Right lobe of liver (tissue), 6 donors: ENCODE measurements at places on chromosomes 12 and 14.

- no peak for DNase-seq
Measured at GRCh38 chr12:22286569-22286968, 47.9 kb downstream of the ST8SIA1 start.

- DNase-seq: no peak
Measured at GRCh38 chr12:126534942-126535341, 1469.7 kb downstream of the AACS start.

- DNase-seq: peak; percentile 87
Measured at GRCh38 chr14:102437997-102438915, 71.3 kb downstream of the ANKRD9 start.

DNA sequence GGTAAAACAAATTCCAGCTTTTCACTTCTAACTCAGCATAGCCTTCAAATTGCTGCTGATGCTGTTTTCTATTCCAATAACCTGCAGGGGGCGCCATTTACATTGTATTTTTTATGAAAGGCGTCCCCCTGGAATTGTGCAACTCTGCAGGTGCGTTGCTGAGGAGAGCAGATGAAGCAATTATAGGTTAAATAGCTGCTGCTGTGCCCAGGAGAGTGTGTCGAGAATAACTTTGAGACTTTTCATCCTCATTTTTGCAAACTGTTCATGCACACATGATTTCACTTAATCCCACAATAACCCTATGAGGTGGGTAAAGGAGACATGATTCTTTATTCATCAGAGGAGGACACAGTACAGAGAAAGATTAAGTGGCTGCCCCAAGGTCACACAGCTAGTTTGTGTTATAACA, 75.7 kb downstream of the MYRFL start:
- peak; percentile 58 for DNase-seq

DNA sequence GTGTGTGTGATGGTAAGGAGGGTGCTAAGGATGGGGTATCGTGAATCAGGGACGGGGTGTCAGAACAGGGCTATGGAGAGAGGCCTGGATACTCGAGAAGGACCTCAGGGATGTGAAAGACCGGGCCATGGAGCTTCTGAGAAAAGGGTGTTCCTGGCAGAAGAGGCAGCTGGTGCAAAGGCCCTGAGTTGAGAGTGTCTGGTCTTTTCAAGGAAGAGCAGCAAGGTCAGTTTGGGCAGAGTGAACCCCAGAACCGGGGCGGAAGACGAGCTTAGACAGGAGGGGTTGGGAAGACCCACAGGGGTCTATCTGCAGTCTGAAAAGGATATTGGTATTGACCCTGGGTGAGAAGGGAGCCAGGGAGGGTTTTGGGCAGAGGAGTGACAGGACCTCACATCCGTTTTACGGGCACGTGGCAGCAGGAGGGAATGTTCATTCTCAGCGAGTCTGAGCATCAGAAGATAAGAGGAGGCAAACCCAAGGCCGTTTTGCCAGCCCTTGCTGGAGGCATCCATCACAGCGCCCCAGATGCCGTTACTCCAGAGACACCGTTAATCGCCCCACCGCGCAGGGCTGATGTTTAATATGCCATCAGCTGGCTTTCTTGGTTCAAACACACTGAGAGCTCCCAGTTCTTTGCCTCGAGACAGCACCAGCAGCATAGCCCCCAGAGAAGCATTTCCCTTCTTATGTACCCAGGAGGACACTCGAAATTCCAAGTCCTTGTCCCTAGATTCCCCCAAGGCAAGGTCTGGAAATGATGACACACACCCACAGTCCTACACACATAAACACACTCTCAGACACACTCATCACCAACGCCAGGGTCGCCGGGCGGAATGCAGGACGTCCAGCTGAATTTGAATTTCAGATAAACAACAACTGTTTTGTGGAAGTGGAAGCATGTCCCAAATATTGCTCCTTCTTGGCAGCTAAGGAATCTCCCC, 41.4 kb upstream of the EML1 start:
- peak; percentile 22 for DNase-seq

DNA sequence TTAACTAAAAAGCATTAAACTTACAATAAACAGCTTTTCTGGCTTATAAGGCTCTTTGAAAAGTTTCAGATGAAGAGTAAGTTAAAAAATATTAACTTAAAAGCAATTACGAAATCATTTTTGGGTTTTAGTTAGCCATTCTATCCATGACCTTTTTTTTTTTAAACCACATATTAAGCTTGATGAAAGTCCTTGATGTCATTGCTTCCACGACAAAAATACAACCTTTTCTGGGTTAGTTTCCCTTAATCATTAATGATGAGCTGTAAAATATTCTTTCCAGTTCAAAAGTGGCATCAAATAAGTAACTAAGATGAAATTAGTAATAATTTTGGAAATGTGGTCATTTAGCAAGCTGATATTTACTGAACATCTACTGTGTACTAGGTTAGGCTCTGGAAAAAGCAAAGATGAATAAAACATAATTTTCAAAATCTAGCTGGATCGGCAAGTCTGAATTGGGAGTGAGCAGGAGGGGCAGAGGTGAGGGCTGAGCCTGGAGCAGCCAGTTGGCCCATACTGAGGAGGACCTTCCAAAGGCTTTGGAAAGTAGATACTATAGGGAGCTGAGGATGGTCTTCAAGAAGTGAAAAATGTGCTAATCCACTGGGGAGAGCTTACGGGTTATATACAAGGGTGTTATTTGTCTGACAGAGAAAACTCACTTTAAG, 345.2 kb downstream of the ZFP36L1 start:
- DNase-seq: no peak

DNA sequence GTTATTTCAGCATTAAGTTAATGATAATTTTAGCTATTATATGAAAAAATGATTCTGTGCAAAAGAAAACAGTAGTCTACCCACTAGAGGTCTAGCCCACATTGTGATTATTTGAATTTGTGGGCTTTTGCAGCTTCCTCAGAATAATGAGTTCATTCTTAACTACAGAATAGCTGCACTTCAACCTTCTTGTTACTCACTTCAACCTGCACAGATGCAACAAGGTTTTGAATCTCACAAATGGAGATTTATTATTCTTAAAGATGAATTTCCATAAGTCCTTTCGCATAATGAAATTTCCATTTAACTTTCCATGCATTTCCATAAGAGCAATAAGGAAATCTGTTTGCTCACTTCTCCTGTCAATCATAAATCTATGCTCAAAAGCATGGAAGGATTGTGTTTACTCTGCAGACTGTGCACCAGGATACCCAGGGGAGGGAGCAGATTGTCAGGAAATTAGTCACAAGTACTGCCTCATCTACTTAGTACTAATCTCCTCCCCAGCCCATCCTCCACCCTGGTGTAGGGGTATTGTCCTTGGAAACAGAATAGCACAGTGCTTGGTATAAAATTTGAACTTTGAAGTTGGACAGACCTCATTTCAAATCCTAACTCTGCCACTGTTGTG, 24.1 kb downstream of the PTGER2 start:
- no peak for DNase-seq

DNA sequence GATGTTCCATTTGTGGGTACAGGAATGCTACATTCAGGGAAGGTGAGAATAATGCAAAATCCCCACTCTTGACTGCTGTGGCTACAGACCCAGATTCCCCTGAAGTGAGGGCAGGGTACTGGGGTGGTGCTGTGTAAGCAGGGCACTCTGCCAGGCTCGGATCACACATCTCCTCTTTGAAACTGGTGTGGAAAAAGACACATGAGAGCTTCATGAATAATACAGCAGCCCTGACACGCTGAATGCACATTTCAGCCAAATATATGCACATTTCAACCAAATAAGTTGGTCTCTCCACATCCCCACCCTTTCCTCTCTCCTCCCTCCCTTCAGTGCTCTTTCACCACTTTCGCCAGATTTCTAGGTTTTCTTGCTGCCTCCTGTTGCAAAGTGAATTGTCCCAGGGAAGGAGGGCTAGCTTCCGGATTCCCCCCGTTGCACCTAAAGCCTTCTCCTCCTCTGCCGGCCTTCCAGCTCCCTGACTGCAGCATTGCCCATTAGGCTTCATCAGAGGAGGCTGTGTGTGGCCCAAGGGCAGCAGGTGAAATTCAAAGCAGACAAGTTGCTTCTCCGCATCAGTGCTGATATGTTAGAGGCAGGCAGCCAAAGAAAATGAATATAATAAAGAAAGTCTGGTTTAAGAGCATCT, 118.2 kb upstream of the TMCC3 start:
- no peak for DNase-seq

GRCh38 chr12:28065889-28066630, 93.5 kb upstream of the PTHLH start:
- no peak for DNase-seq

DNA sequence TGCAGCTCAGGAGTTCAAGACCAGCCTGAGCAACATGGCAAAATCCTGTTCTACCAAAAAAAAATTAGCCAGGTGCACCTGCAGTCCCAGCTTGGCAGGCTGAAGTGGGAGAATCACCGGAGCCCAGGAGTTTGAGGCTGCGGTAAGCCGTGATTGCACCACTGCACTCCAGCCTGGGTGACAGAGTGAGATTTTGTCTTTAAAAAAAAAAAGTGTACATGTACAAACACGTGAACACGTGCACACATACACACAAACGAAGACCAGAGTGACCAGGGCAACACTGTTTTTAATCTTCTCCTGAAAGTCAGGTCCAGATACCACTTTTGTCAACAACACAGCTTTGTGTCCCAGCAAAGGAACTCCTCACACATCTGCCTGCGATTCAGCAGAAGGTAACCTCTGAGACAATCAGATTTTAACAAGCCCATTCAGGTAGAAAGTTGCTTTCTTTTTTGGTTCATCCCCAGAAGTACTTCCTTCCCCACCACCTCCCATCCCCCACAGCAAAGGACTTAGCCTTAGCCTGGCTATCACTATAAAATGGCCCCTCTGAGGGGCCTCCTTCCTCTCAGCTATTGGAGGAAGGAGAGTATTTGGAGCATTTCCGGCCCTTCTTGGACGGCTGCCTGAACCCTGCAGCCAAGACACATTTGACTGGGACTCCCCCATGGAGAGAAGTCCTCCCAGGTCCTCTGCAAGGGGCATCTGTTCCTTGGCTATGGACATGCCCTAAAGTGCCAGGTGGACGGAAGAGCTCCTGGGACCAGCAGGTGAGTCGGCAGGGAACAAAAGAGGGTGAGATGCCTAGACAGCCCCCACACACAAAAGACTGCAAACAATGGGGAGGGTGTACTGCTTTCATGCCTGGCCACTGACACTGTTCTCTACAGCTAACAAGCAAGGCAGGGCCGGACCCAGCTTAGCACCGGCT, 9.8 kb downstream of the CTDSP2 start:
- DNase-seq: peak; percentile 68

DNA sequence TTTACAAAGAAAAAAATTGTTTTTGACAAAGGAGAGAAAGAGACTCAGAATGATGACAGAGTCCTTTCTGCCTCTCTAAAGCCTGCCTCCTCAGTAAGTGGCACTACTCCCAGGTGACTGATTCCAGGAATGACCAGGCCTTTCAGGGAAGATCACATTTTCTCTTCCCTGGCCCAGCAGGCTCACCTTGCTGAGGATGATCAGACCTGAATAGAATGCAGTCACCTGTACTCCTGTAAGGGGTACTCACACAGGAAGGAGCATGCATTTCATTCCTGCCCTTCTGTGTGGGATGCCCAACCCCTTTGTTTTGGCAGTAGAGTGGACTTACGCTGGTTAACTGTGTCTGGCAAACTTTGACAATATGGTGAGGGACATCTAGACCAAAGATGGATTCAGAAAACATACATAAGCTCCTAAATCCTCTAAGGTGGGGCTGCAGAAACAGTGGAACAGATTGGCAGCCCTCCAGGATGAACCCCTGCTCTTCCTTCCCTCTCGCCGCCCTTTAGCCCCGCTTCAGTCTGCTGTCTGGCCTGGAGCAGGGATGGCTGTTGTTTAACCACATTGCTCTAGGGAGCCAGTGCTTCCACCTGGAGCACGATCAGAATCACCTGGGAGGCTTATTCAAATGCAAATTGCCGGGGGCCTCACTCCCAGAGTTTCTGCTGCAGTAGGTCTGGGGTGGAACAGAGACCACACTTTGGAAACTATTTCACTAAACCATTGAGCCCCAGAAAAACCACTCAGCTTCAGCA, 29.8 kb downstream of the ERG28 start:
- no peak for DNase-seq

GRCh38 chr14:86955771-86956354, 1037.1 kb downstream of the GALC start:
- no peak for DNase-seq

- DNase-seq: no peak
Measured at GRCh38 chr12:103571286-103571685, 15.8 kb upstream of the STAB2 start.

- no peak for DNase-seq
Measured at GRCh38 chr14:90599748-90600507, 203.1 kb downstream of the CALM1 start.

GRCh38 chr12:118377021-118377883, 897 bp downstream of the SUDS3 start:
- DNase-seq: no peak

DNA sequence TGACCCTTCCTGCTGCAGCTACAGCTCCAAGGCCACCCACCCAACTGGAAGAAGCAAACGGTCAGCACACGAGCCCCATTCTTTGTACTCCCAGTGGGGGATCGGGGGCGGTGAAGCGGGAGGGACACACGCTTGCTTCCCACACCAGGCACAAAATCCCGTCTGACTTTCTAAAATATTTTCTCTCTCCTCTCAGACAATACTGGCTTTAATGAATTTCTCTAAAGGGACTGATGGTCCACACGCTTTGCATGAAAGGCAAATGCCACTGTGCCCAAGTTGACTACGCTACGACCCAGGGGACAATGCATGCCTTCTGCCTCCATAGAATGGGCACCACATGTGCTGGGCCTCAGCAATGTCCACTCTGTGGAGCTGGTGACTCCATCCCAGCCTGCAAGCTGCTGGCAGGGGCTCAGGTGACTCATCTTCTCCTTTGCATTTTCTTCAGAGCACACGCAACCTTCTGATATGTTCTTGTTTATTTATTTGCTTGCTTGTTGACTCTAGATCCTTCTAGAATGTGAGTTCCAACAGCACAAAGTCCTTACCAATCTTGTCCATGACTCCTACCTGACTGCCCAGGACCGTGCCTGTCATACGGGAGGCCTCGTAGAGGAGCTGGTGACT, 15.6 kb downstream of the SYNE3 start:
- no peak for DNase-seq

GRCh38 chr14:39217214-39217879, 16.4 kb upstream of the MIA2 start:
- DNase-seq: no peak

GRCh38 chr12:54991161-54991990, 6.8 kb upstream of the TESPA1 start:
- DNase-seq: no peak

DNA sequence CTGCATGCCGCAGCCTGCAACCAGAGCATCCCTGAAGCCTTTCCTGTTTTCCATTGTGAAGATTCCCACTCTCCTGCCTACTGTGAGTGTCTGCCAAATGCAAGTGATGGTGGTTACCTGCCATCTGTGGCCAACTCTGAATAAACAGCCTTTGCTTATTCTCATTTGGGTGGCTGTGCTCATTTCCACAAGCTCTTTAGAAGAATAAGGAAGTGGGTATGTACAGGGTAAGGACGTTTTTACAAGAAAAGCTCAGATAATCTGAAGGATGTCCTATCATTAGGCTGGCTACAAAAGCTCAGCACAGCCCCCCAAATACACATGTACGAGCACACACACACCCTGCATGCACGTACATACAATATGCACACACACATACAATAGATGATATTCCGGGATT, 7.3 kb upstream of the RNASE1 start:
- no peak for DNase-seq

GRCh38 chr12:41053046-41053445, 135.1 kb upstream of the PDZRN4 start:
- no peak for DNase-seq
